ENCODE measurements at places on chromosomes 1 and 21.

- DNase-seq = no peak
Measured at GRCh38 chr1:8047112-8047511, 21.0 kb upstream of the ERRFI1 start.

GRCh38 chr1:42765832-42766740 lies 742 bp downstream of the P3H1 start:
- no peak for DNase-seq

DNA sequence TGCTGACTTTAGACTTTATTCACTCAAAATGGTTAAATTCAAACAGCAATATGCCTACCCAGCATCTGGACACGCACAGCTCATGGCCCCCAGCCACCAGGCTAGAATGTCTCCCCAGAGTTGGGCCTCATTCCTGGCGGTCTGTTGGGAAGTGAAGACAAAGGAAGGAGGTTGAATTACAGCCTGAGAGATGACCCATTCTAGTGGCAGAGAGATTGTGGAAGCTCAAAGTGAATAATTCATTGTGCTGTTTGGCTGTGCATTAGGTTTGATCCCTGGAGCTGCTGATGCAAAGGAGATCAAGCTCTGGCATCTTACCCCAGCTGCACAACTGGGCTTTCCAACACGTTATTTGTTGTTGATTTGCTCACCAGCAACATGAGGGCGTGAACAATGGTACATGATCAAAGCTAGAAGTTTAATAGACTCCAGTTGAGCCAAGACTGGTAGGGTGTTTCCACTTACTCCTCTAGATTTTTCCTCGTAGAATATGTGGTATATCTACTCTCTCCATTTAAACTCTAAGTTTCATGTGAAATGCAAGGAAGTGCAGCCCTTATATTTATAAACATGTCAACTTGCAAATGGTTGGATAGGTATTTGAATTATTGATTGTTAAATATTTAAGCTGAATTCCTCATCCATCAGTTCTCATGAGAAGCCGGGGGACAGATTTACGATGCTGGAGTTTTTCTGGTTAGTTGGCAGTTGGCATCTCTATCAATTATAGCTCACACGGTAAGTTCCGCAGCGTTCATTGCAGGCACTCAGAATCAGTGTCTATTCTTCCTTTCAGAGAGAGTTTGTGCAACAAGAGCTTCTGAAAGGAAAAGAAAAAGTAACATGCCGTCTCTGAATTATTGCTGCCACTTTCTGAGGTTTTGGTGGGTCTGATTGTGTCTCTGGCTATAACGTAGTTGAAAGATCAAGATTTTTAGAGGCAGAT lies 222.7 kb downstream of the TM2D1 start:
- DNase-seq = no peak

DNA sequence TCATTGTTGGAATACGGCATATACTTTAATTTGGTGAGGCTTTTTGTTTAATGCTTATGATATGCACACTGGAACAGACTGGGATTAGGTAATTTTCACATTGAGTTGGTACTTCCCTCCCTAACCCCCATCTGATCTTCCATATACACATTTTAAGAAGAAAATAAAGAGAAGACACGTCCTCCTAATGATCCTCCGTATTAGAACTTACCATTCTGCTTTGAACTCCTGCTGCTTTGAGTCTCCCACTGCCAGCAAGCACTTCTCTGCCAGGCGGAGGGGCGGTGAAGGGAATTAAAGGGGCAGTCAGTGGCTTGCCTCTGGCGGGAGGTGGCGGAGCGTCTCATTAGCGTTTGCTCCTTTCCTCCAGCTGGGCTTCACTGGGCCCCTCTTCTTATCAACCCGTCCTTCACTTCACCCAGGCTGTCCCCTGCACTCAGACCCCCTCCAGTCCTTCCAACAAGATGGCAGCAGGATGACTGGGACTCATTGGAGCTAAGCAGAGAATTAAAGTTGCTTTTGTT lies 433.4 kb downstream of the KIF26B start:
- no peak for DNase-seq

GRCh38 chr1:76336931-76337371 lies 262.4 kb downstream of the ST6GALNAC3 start:
- DNase-seq = no peak

DNA sequence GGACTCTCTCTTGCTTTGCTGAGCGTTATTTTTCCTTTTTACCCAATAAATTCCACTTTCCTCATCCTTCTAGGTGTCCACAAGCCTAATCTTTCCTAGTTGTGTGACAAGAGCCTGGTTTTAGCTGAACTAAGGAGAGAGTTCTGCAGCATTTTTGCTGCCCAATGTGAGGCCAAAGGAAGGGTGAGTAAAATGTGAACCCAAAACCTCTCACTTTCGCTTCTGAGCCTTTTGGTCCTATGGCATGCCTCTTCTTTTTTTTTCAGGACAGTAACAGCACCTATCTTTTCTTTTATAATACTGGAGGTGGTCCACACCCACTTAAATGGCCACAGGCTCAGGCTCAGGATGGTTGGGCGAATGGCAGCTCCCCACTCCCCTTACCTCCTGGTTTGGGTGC lies 111.1 kb downstream of the COP1 start:
- DNase-seq = no peak

DNA sequence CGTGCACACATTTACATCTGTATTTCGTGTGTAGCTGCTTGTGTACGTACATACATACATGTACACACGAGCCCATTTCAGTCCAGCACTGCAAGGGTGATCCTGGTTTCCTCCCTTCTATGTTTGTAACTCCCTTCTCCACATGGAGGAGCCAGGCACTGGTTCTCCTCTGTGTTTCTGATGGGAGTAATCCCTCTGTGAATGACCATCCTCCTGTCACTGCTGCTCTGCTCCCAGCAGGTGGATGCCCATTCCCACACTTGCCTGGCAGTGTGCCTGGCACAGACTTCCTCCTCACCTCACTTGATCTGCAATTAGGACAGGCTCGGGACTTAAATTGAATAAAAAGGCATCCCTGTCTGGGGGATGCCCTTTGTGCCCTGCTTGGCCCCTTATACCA lies 37.1 kb downstream of the TRAPPC10 start:
- DNase-seq = no peak

DNA sequence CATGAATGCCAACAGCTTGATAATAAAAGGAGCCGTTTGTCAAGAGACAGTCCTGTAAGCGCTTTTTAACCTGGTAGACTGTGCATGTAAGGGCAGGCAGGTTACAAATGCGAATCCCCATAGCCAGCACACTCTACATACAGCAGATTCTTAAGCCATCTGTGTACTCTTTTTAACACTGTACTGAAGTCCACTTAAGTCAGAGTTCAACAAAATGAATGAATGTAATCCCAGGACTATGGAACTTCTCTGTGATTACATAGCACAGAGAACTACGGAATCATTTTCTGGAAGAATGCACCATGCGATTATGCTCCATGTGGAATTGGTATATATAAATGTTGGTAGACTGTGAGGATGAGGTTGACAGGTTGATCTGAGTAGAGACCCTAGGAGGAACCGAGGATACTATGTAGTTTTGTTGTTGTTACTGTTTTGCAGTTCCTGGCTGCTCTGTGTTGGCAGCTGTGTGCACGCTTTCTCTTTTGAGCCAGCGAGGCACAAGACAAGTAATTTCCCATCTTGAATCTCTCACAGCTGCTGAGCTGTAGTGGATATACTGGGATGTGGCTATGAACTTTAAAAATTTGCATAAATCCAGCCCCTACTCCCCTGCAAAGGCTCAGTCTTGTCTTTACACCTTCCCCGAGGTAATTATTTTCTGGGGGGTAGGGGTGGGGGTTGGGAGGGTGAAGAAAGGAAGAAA lies 21.9 kb downstream of the LRRC8D start:
- no peak for DNase-seq

- DNase-seq = peak; percentile 65
Measured at GRCh38 chr21:45128613-45129188, 54.3 kb downstream of the ADARB1 start.

GRCh38 chr1:182173808-182174512 lies 112.4 kb upstream of the ZNF648 start:
- DNase-seq = no peak

DNA sequence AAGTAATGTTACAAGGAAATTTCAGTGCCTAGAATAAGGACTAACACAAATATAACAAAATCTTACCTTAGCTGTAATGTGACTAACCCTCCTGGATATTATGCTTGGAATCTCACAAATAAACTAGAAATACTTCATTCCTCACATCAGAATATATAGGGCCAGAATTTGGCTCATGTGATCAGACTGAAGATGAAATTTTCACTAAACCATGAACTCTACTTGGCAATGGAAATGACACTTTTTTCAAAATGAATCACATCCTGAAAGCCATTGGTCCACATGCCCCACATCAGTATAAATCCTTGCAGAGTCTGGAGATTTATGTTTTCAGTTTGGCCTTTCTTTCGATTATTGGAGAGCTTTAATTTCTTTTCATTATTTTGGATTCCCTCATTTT lies 227.8 kb downstream of the NRIP1 start:
- no peak for DNase-seq

- DNase-seq = no peak
Measured at GRCh38 chr1:167440776-167441175, 77.6 kb downstream of the CD247 start.

DNA sequence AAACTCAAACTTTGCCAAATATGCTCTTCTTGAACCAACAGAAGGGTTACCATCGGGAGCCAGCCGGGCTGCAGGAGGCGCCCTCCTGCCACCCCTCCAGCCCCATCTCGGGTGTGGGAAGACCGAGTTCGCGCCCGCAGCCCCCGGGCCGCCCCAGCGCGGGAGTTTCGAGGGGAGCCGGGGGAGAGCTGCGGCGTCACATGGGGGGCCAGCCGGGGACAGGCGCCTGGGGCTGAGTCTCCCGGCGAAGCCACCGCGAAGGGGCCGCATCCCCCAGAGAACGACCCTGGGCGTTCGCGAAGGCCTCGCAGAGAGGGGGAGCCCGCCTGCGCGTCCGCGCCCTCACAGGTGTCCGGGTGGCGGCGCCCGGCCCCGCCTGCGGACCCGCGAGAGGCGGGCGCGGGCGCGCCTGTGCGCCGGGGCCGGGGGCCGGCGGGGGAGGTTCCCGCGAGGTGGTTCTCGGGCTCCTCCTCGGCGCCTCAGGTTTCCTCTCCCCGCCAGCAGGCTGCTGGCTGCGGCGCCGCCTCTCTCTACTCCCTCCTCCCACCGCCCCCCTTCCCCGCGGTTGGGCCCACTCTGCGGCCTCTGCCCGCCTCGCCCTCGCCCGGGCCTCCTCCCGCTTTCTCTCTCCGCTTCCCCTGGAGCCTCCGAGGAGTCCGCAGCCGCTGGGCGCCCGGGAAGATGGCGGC lies at the start of gene RAVER2:
TSS of gene RAVER2 (plus strand) at position 584 of the 689 bp plus-strand sequence. CDS start at position 682, 98 bp downstream.
- peak; percentile 17 for DNase-seq

GRCh38 chr1:112057736-112058135 lies 68.3 kb upstream of the KCND3 start:
- no peak for DNase-seq

DNA sequence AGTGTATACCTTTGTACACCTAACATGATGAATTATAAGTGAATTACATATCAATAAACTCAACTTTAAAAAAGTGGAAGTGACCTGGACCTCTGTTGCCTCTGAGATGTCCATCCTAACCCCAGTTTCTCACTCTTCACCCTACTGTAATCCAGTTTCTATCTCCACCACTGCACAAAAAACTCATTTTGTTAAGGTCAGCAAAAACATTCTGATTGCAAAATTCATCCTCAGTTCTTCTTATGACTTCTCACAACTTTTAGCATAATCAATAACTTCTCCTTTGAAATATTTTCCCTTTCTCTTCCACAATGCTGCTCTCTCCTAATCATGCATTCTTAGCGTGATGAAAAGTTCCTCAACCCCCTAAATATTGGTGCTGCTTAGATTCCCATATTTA lies 129.8 kb downstream of the CRB1 start:
- DNase-seq = no peak

DNA sequence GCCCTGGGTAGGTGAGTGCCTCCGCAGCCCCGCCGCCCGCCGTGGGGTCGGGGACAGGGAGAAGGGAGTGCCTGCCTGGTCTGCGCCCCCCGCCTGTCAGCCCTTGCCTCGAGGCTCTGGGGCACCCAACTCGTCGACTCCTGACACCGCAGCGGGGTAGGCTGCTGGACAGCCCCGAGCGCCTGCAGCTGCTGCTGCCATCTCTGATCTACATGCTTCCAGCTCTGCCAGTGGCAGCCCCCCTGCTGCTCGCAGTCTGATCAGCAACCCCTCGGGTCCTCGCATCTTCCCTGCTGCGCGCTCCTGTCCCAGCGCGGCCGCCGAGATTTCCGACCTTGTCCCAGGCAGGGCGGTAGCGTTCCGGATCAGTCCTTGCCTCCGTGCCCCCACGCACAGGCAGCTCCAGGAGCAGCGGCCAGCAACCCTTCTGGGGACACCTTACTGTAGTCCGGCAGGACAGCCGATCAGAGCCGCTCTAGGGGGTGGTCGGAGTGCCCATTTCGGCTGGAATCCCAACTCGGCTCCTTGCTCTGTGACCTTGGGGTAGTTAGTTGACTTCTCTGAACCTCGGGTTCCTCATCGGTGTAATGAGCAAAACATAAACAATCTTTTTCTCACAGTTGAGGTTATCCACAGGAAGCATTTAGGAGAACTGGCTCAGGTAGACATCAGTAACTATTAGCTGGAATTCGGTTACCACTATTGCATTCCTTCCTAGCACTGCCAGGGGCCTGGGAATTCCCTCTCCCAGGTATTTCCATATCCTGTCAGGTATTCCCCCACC lies 540 bp downstream of the BCAN start:
- DNase-seq = no peak

DNA sequence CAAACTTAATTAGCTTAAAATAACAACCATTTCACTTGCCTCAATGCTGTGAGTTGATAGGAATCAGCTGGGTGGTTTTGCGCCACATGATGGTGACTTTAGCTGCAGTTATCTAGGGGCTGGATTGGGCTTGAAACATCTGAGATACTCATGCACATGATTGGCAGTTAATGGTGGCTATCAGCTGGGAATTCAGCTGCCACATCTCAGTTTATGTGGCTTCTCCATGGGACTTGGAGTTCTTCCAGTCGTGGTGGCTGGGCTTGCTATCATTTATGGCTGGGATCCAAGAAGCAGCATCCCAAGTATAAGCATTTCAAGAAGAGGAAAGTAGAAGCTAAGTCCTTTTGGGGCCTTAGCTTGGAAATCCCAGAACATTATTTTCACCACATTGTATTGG lies 36.4 kb downstream of the PDC start:
- no peak for DNase-seq

GRCh38 chr1:244304656-244305055 lies 147.1 kb downstream of the ADSS2 start:
- DNase-seq = no peak

- DNase-seq = no peak
Measured at GRCh38 chr1:14954210-14954609, 199.3 kb upstream of the TMEM51 start.

Measured in stimulated activated CD8-positive, alpha-beta memory T cell treated with anti-CD3 and anti-CD28 coated beads, Interleukin-12 subunit alpha, Interleukin-12 subunit beta, amount 100 ng/mL, for 1 hour (primary cell).